Mesenchymal stem cell (in vitro differentiated cells and primary cell): ENCODE measurements at places on chromosomes 2 and 18.
A peak's percentile ranks its signal among the peaks of the same experiment; 100 is the strongest.

- DNase-seq: no peak
Measured at GRCh38 chr2:177669625-177670330, 277.2 kb downstream of the AGPS start.

DNA sequence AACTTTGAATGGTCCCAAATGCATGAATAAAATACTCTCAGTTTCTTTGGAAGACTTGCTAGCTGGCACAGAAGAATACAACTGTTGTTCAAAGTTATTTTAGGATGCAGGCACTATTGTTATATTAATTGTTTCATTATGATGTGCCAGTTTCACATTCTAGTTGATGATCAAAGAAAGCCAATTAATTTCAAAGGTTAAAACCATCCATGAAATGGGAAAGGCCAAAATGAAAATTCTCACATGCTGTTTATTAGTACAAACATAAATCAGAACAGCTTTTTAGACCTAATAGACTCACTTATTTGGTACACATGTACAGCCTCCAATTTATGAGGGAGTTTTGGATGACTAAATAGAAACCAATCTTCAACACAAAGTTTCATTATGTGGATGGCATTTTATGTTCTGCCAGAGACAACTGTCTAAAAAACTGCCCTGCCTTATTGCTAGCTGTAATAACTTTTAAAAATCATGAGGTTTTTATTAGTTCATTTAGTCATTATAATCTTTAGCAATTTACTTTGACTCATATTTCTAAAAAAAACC, 42.2 kb downstream of the RFTN2 start:
- DNase-seq: no peak

DNA sequence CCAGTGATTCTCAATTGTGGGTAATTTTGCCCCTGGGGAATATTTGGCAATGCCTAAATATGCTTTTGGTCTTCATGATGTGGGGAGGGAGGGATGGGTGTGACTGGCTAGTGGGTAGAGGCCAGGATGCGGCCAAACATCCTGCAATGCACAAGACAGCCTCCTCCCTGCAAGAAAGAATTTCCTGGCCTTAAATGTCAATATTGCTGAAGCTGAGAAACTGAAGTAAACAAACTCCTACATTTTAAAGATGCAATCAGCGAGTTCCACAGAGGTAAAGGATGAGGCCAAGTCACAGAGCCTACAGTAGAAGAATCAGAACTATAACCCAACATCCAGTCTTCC, 272.9 kb upstream of the EPHA4 start:
- DNase-seq: no peak

- no peak for DNase-seq
Measured at GRCh38 chr2:17600556-17601204, 60.2 kb downstream of the VSNL1 start.

DNA sequence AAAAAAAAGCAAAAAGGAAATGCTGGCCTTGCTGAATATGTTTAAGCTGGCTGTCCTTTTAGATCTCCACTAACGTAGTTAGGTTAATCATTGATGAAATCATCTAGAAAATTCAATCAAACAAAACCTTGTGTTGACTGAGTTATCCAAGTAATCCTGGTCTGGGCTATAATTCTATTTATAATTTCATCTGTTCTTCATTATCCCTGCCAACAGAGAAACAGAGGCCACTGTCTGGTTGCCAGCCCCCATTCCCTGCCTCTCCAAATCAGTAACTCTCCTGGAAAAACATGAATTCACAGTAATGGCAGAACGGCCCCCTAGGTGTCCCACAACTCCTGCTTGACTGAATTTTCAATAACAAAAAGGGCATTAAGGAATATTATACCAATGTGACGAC, 24.6 kb downstream of the DOCK10 start:
- DNase-seq: no peak

GRCh38 chr2:227870710-227871374, 589 bp upstream of the DAW1 start:
- DNase-seq: peak; percentile 39

GRCh38 chr18:9117980-9118841, 15.7 kb downstream of the NDUFV2 start:
- DNase-seq: peak; percentile 65

DNA sequence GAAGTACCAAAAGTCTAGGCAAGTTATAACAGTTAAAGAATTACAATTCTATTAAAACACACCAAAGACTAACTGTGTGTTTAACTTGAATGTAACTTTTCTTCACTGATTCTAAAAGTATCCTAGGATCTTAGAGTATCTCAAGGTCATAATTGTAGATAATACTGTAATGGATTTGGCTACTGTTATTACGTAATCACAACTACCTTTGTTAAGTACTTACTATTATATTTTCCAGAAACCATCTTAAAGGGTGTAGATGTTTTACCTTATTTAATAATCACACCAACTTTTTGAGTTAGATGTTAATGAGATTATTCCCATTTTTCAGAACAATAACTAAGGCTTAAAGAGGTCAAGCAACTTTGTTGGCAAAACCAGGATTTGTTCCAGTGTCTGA, 161.3 kb upstream of the REG3A start:
- no peak for DNase-seq

- peak; percentile 93 for DNase-seq
Measured at GRCh38 chr2:1675633-1676032, 68.7 kb downstream of the PXDN start.

- DNase-seq: no peak
Measured at GRCh38 chr2:219404954-219405353, 13.2 kb upstream of the DES start.

DNA sequence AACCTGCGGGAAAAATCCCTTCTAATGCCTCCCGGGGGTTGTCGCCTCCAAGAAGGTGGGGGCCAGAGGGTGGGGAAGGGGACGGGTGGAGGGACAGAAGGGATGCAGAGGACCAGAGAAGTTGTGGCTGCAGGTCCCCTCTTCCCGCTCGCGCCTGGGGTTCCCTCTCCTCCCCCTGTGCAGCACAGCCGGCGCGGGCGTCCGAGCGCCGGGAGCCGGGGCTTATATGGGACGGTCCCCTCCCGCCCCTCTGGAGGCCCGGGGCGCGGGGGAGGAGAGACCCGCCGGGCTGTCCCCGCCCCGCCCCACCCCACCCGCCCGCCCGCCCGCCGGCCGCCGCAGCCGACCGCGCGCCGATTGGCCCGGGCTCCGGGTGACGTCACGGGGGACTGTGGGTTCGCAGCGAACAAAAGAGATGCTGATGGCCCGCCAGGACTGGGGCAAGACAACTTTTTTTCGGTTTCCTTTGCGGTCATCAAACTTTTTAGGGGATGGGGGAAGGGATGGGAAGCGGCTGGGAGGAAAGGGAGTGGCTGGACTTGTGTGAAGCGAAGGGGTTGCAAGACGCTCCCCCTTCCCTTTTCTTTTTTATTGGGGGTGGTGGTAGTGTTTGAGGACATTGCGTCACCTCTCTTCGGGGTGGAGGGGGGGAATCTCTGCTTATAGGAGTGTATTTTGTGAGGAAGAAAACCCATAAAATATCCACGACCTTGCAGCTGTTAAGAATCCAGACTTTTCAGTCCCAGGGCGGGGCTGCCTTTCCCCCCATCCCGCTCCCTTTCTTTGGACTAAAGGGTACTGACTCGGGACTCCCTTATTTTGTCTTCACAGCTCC, at the start of gene FN1:
Gene FN1 (minus strand): TSS at position 199 of the 835 bp plus-strand sequence. CDS start 266 bp downstream, outside the sequence.
- DNase-seq: peak; percentile 95

DNA sequence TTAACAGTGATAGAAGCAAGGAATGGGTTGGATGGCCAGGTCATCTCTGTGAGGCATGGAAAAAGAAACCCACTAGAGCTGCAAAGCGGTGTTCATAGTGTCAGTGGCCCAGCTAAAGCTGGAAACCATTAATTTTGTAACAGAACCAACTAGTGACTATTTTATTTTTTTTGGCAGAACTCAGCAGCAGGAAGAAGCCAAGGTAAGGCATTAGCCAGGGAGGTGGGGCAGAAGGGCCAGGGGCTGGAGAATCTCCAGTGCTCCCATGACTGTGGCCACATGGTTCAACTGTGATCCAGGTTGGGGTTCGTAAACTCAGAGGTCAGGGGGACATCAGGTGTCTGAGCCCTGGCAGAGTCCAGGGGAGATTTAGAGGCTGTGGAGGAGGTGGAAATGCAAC, 25.9 kb upstream of the YES1 start:
- DNase-seq: no peak

GRCh38 chr2:146950911-146951310, 893.9 kb upstream of the ACVR2A start:
- DNase-seq: no peak

GRCh38 chr2:128644156-128644555, 325.5 kb upstream of the HS6ST1 start:
- DNase-seq: no peak

DNA sequence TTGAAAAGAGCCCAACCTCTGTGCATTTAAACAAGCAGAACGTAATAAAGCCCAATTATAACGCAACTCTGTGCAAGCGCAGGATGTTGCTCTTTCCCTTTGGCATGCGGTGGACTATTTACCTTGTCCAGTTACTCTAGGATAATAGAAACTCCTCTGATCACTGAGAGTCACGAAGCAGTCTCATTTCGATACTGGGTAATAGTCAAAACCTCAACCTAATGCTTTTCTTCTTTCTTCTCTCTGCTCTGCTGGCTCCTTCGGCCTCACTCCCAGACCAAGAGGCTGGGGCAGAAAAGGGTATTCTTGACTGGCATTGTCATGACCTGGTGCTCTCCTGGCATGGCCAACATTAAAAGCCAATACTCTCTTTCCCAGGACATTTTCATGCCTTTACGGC, 89.7 kb upstream of the GCFC2 start:
- DNase-seq: no peak

- DNase-seq: no peak
Measured at GRCh38 chr2:201942531-201942930, 91.1 kb upstream of the FZD7 start.

DNA sequence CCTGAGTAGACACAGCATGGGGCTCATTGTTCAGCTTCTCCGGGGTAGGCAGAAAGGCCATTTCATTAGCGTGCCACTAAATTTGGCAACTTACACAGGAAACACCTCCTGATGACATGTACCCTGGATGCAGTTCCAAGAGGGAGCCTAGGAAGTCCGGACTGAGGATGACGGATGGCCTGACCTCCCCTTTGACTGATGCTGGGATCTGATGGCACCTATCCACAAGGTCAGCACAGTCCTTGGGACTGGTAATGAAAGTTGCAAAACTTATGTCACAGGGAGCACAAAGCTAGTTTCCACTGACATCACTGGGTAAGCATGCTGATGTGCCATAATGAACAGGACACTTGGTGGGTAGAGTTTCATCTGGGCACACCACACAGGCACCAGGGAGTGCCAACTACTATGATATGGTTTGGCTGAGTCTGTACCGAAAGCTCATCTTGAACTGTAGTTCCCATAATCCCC, 126.7 kb upstream of the ARL4C start:
- DNase-seq: no peak

- no peak for DNase-seq
Measured at GRCh38 chr18:56119681-56120080, 518.7 kb downstream of the TXNL1 start.

- DNase-seq: no peak
Measured at GRCh38 chr2:73897240-73897583, 4.4 kb downstream of the ACTG2 start.

GRCh38 chr2:11983870-11984269, 237.4 kb downstream of the LPIN1 start:
- no peak for DNase-seq

GRCh38 chr2:220857368-220857767, 714.7 kb downstream of the EPHA4 start:
- no peak for DNase-seq

DNA sequence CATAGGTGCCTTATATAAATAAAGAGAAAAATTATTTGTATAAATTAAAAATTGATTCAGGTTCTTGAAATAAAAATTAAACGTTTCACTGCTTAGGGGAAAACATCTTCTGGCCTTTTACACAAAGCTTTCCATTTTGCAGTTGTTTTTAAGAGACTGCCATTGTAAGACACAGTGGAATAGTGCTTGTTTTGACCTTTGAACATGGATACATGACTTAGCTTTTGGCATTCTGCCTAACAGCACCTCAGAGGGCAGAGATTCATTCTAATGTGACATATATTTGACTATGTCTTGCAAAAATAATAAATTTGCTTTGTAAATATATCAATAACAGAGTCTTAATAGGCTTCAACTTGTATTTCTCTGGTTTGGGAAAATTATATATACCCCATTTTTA, 142.1 kb downstream of the SLC4A10 start:
- no peak for DNase-seq

- no peak for DNase-seq
Measured at GRCh38 chr2:190607657-190608357, 41.1 kb upstream of the NAB1 start.

- peak; percentile 27 for DNase-seq
Measured at GRCh38 chr2:51350100-51350499, 318.2 kb upstream of the NRXN1 start.

DNA sequence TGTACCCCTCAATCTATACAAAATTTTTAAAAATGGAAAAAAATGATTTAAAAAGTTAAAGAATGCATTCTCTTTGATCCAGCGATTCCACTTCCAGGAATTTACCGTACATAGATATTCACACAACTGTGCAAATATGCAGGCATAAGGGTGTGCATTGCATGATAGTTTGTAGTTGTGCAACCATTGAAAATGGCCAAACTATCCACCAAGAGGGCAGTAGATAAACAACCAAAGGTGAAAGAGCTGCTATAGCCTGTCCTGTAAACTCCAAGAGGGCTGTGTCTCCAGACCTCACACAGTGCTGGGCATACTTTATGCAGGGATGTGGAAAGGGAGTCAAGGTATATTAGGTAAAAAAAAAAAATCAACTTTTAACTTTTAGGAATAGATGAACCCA, 116.5 kb upstream of the NEDD4L start:
- DNase-seq: no peak

DNA sequence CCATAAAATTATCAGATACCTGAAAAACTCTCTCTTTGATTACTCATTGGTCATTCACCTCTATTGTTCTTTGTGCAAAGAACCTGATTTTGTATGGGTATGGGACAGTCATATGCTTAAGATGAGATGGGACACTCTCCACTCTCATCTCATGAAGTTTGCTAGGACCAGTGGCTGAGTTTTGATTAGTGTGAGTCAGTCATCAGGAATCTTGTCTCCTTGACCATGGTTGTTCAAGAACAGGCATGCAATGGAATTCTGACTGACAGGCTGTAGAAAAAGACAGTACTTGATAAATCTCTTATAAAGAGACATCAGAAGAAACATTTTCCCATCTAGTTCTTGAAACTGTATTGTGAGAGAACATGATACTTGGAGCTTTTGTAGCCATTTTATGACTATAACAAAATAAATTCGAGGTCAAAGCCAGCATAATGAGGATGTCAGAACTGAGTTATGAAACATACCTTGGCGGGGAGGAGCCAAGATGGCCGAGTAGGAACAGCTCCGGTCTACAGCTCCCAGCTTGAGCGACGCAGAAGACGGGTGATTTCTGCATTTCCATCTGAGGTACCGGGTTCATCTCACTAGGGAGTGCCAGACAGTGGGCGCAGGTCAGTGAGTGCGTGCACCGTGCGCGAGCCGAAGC, 367.0 kb downstream of the NR4A2 start:
- DNase-seq: no peak

GRCh38 chr2:85525567-85525966, 13.4 kb upstream of the MAT2A start:
- no peak for DNase-seq

GRCh38 chr2:233801357-233802131, 23.4 kb downstream of the MROH2A start:
- no peak for DNase-seq

GRCh38 chr2:197965756-197966155, 161.4 kb downstream of the PLCL1 start:
- DNase-seq: no peak
